ENCODE measurements at places on chromosomes 16 and 17.
A peak's percentile ranks its signal among the peaks of the same experiment; 100 is the strongest.

DNA sequence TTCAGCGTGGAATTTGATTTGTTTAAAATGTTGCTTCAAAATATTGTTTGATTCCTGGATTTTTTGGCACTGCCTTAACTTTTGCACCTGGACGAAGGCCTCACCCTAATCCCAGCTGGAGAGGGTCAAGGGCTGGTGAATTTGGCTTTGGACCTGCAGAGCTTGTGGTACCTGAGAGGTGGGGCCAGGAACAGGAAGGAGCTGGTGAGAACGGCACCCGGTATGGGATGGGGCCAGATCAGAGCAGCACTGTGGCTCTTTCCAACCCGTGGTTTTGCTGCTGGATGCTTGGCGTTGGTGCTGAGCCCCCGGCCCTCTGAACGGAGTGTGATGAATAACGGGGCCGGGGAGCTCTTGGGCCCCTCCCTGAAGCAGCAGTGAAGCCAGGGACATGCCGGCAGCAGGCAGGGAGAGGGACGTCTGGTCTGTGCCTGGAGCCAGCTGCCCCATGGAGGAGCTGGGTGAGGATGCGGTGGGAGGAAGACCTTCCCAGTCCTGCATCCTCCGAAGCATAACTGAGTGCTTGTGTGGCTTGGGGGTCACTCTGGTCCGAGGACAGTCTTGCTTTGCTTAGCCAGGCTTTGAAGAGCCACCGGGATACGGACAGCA lies 275.4 kb downstream of the SEC14L1 start:
- DNase-seq, result no peak

GRCh38 chr16:57357330-57358085 lies 1.1 kb upstream of the CCL22 start:
- no peak for DNase-seq

DNA sequence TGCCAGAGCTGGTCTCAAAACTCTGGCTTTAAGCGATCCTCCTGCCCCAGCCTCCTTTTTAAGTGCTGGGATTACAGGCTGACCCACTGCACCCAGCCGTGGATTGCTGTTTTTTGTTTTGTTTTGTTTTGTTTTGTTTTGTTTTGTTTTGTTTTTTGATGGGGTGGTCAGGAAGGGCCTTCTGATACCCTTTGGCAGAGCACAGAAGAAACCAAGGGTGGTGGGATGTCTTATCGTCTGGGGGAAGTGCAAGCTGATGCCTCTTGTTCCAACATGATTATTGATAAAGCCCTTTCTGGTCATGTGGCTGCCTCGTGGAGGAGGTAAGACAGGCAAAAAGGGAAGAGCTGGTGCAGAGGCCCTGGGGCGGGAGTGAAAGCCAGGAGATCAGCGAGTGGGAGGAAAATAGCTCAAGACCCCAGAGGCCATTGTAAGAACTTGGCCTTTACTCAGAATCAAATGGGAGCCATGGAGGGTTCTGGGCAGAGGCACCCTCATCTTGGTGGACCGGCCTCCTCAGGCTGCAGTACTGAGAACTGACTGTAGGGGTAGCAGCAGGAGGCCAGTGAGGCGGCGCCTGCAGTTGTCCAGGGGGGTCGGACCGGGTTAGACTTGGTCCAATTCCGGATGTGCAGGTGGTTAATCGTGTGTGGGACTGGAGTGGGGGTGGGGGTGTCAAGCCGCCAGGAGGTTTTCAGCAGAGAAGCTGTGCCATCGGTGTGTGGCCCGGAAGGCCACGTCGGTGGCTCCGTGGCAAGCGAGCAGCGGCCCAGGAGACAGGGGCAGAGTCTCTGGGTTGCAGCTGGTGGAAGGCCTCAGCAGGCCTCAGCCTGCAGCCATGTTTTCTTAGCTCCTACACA lies 84.4 kb upstream of the GSE1 start:
- peak; percentile 38 for DNase-seq

DNA sequence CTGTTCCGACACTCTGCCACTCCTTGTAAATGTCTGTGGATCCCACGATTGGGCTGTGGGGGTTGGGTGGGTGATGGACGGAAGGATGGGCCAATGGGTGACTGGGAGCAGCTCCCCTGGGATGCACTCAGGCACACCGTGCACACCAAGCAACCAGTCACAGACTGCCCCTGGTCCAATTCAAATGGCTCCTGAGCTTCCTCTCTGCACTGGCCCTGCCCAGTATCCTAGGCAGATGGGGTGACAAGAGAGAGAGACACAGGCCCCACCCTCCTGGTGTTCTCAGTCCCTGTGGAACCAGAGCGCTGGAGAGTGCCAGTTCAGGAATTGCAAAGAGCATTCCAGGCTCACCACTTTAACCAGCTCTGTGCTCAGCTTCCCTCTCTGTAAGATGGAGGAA lies 32.8 kb downstream of the BEAN1 start:
- no peak for DNase-seq

DNA sequence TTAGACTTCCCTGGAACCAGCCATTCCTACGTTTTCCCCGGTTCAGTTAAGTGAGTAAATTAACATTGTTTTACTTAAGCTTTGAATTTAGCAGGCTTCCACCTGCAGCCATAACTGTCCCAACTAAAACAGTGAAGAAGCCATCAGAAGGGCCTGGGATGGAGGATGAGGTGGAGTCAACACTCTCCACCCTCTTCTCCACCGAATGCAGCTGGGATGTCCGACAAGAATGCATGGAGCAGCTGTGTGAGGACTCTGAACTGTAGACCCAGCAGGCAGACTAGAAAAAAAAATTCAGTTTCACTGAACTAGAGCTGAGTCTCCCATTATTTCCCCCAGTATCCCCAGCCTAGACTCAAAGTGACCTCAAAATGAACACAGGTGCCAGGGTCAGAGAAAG lies 114.8 kb downstream of the C16orf95 start:
- no peak for DNase-seq

DNA sequence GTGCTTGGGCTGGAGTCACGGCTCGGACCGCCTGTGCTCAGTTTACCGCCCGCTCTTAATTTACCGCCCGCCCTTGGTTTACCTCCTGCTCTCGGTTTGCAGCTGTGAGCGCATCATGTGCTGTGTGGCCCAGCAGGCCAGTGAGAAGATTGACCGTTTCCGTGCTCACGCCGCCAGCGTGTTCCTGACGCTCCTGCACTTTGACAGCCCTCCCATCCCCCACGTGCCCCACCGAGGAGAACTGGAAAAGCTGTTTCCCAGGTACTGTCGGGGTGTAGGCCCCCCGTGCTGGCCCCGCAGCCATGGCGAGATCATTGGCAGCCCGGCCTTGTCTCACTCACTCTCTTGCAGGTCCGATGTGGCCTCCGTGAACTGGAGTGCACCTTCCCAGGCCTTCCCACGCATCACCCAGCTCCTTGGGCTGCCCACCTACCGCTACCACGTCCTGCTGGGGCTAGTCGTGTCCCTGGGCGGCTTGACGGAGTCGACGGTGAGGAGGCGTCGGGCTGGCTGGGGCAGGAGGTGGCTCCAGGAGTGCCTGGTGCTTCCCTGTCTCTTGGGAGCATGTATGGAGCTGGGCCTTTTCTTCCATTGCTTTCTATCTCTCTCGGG lies 89.3 kb upstream of the ZNF750 start:
- no peak for DNase-seq

GRCh38 chr17:50908140-50908859 lies 42.1 kb upstream of the TOB1 start:
- DNase-seq, result no peak

- DNase-seq, result no peak
Measured at GRCh38 chr16:54253118-54253517, 33.5 kb downstream of the IRX3 start.

DNA sequence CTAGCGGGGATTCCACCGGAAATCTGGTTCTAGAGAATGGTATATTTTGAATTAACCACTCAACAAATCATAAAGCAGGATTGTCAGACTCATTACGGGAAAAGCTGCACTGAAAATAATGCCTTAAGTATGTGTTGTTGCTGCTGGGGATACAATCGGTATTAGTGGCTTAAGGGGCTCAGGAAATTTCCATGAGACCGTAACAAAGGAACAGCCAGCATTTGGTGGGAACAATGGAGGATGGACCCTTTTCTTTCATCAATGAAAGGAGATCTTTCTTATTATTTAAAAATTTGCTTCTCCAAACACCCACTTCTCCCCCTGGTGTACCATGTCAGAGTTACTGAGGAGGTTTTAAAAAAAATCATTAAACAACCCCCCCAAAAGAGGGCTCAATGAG lies 342.6 kb upstream of the ZFHX3 start:
- DNase-seq, result no peak

DNA sequence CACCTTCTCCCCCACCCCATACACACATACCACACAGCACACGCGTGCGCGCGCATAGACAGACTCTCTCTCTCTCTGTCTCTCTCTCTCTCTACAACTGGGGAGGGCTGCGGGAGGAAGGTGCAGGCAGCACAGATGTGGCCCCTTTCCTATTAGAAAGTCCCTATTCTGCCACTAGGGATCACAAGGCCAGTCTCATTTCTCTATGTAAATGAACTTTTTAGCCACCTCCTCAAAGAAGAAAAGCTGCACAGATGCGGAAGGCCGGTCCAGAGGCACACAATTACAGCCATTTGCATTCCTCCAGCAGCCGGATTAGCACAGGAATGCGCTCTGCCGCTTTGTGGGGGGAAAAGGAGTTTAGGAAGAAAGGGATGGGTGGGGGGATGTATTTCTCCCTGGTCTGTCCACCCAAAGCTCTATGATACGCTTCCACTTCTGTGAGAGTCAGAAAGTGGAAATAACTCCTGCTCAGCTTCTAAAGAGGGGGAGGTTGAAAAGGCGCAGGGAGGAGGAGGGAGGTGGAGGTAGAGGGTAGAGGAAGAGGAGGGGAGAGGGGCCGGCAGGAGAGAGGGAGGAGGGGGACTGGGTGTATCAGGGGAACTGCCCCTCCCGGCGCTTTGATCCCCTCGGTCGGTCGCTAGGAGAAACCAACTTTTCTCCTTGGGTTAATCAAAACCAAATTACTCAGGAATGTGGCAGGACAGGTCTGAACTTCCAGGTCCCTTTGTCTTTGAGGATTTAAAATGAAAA lies 11.7 kb downstream of the ZFHX3 start:
- DNase-seq, result no peak

DNA sequence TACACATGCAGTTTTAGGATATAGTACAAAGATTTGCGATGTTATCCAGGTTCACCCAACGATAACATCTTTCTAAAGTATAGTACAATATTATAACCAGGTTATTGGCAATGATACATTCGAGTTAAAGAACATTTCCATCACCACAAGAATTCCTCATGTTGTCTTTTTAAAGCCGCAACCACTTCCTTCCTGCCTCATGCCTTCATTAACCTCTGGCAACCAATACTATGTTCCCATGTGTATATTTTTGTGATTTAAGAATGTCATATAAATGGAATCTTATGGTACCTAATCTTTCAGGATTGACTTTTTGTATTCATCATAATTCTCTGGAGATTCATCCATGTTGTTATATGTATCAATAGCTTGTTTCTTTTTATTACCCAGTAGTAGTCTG lies 1183.2 kb downstream of the CDH11 start:
- DNase-seq, result no peak

GRCh38 chr17:2707721-2708584 lies 3.6 kb downstream of the CLUH start:
- DNase-seq, result no peak

DNA sequence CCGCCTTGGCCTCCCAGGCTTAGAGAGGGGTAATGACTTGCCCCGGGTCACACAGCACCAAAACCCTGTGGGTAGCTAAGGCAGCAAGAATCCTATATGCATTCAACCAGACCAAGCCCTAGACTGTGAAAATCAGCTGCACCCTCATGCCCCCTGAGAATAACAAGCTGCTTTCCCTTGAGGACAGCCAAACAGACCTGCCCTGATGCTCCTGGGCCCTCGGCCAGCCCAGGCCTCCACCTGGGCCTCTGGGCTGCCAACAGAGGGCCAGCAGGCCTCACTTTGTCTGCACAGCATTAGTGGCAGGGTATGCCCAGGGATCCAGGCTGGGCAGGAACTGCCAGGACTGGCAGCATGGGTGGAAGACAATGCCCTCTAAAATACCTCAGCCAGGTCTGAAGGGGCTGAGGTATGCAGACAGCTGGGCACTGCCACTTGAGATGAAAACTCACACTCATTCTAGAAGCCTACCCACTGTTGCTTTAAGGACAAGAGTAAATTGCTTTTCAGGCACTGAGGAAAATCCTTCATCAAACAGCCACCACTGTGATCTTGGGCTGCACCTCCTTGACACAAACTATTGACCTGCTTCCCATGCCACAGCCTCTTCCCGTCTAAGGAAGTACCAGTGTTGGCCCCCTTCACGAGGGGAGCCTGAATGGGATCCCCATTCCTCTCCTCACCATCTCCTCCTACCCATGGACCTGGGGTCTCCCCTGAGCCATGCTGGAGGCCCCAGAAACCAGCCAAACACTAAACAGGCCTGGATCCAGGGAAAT lies 8.8 kb downstream of the ST3GAL2 start:
- no peak for DNase-seq

DNA sequence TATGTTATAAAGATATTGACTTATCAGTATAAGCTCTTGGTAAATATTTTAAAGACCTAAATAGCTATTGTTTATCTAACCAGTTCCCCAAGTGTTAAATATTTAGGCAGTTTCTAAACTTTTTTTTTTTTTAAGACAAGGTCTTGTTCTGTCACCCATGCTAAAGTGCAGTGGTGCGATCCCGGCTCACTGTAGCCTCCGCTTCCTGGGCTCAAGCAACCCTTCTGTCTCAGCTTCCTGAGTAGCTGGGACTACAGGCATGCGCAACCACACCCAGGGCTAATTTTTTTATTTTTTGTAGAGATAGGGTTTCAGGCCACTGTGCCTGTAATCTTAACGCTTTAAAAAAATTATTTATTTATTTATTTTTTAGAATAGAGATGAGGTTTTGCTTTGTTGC lies 43.5 kb downstream of the SNX29 start:
- no peak for DNase-seq

DNA sequence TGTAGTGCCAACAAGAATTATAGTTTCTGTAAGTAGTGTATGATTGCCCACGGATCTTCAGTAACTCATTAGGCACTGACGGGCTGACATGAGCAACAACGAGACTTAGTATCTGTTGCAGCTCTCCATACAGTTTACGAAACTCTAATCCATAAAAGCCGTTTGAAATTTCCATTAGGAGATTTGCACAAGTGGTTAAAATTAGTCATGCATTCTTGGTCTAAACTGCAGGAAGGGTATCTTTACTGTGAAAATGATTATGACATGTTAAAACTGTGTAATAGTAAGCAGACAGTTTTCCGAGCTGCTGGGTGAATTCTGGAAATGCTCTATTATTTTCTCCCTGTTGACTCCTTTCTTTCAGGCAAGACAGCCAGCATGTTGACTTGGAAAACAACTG lies 605.0 kb downstream of the WWOX start:
- no peak for DNase-seq

Measured in stimulated activated CD4-positive, alpha-beta T cell treated with anti-CD3 and anti-CD28 coated beads, Interleukin-15, amount 100 ng/mL, for 24 hours (primary cell).